GM23248 (cell line): ENCODE measurements at places on chromosomes 4 and X. TPM values are rescaled to one million over a fixed set of nuclear protein-coding genes. Genes with fewer than 3 reads are reported as not detected.

DNA sequence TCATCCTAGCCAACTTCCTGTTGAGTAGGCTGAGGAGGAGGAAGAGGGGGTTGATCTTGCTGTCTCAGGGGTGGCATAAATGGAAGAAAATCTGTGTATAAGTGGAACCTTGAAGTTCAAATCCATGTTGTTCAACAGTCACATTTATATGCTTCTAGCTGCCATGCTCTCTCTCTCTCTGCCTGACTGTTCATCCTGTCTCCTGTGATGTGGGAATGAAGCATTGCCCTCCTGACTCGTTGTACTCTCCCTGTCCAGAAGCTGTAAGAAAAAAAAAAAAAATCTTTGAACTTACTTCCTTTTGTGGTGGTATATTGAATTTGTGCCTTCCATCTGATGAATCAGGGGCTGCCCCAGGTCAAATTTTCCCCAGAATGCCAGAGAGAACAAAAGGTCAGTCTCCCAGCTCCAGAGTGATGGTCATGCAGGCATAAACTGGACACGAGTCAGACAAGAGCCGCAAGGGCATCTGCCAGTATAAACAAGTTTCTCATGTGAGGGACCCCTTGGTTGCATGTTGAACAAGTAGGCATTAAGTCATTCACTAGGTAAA, 257.0 kb downstream of the IDS start:
- no peak for DNase-seq

- no peak for DNase-seq
These were observed 24.2 kb downstream of the F8 start for GRCh38 chrX:154998204-154998880.

DNA sequence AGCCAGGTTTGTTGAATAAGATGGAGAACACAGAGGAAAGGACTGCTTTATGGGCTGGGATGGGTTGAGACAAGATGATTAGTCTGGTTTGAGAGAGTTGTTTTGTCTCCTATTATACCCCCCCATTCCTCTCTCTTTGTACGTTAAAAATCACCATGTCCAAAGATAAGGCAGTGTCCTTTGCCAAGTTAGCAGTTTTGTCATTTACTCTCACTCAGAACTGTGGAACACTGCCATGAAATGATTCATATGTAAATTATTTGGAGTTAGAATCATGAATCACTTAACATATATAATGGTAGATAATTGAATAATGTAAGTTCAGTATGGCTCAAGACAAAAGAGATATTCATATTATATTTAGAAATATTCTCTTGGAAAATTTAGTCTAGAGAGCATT, 151.3 kb downstream of the DCLK2 start:
- DNase-seq = peak; percentile 64

C4orf51 gene
- not detected in 2 replicates for total RNA-seq

- DNase-seq = peak; percentile 44
These were observed 150.3 kb downstream of the RELL1 start for GRCh38 chr4:37535872-37536271.

DSPP gene
- total RNA-seq = not detected in 2 replicates

RHOXF2 gene
- total RNA-seq = not detected in 2 replicates

HDAC6 gene
- total RNA-seq = 32.4 and 36.6 TPM in 2 replicates

DNA sequence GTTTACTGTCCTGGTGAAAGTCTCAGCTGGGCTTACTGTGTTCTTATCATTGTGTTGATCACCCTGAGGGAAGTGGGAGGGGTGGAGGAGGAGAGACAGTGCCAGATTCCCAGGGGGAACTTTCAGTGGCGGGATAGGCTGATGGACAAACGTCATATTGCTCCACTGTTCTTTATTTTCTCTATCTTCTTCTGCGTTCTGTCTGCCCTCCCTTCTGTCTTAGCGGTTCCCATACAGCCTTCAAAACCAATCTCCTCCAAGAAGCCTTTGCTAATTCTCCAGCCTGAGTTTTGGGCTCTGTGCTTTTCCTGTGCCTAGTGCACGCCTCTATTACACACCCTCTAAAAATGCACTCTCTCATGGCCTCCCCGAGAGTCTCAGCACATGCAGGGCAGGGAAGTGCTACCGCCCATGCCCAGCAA, 448.7 kb upstream of the FAT1 start:
- DNase-seq = peak; percentile 92

GRCh38 chr4:122990891-122991290, 68.5 kb upstream of the NUDT6 start:
- DNase-seq = no peak

DNA sequence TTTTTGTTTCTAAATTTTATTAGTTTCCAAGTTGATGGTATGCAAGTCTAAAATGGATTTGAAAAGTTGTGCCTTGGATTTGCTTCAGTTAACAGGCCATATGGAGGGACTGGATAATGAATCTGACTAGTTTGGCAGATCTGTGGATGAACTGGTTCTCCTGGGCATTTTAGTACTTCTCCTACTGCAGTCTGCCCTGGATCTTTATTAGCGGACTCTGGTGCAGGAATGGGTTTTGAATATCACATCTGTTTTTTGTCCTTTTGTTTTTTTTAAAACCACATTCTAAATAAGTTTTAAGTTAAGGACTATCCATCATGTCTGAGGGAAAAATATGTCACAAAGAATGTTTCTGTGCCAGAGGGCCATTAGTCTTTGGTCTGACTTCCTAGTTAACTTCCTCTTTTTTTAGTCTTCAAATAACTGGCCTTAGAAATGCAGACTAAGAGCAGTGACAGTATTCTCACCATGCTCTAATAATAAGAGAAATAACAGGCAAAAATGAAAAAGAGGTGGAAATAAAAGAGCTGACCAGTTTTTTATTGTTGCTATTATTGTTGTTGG, 13.9 kb upstream of the DCK start:
- no peak for DNase-seq

- DNase-seq = peak; percentile 52
These were observed 5.2 kb downstream of the POU4F2 start for GRCh38 chr4:146643812-146644401.

GRCh38 chr4:110543577-110543976, 67.6 kb downstream of the ENPEP start:
- DNase-seq = peak; percentile 4

GRCh38 chrX:153410373-153410772, 899 bp upstream of the ZFP92 start:
- DNase-seq = no peak

GRCh38 chr4:146522869-146523205, 1.1 kb upstream of the SLC10A7 start:
- peak; percentile 42 for DNase-seq

VCX gene
- not detected in 2 replicates for total RNA-seq

- no peak for DNase-seq
These were observed 245.0 kb upstream of the GEMIN8 start for GRCh38 chrX:14274691-14275090.

BST1 gene
- total RNA-seq = 32.6 and 33.3 TPM in 2 replicates

F8 gene
- 1.6 and 4.1 TPM in 2 replicates for total RNA-seq

DNA sequence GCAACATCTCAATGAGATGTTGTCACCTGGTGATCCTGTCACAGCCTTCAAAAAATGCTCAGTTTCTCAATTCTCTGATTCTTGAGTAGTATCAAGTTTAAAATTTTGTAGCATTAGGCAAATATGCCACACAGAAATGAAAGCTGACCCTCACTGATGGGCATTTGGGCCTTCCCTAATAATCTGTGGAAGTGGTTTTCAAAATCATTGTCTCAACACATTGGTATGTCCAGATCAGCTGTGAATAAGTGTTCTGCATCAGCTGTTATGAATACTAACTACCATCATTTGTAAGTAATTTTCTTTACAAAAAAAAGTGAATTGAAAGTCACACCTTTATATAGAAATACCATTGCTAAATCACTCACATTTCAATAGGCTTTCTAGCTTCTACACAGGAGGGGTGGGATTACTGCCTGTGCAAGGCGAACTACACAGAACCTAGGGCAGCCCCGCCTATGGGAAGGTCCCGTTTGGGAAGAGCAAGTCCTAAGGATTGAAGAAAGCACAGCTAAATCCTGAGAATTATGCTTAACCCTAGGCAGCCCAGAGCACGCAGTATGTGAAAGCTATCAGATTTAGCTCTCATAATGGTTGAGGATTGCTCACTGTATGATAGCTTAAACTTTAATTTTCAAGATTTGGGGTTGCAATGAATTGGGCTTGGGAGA, 73.4 kb downstream of the GPC3 start:
- DNase-seq = no peak

DNA sequence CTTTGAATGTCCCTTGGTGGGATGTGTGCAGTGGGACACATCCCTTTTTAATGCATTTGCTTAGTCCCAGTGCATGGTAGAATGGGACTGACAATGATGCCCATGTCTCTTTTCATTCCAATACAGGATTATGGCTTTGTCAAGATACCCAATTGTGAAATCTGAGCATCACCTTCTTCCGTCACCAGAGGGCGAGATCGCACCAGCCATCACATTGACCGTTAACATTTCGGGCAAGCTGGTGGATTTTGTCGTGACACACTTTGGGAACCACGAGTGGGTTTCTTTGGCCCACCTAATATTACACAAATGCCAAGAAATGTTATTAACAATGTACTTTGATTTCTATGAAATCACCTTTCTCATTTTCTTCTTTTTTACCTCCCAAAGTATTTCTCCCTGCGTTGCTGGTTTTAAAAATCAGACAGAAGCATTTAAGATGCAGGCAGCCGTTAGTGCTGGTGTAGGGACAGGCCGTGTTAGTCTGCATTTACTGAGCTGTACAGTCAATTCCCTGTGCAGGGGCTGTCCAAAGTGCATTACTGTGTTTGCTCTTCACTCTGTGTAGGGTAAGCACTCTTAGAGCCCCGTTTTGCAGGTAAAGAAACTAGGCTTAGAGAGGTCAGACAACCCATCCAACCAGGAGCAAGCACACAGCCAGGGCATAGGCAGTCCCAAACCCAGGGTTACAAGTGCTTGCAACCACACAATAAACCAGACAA, 46.5 kb downstream of the CWH43 start:
- DNase-seq = peak; percentile 36

GRCh38 chr4:110669663-110670062, 46.8 kb upstream of the PITX2 start:
- DNase-seq = peak; percentile 33

PNMA3 gene
- total RNA-seq = not detected in 2 replicates

SYTL5 gene
- not detected in 2 replicates for total RNA-seq

TMEM271 gene
- total RNA-seq = not detected in 2 replicates

DNA sequence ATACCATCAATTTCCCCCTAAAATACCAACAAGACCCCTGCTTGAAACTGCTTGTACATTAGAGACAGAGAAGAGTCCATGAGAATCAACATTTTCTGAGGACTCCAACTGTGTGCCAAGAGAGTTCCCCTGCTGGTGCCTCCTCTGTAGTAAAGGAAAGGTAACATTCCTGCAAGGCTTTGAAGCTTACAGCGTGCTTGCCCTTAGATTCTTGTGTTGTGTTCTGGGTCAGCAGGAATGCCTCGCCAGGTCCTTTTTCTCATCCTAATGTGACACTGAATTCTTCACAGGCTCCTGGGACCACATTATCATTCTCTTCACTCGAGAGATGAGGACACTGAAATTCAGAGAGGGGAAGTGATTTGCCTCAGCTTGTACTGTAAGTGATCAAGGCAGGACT, 9.7 kb upstream of the EOLA2 start:
- DNase-seq = no peak

C4orf36 gene
- 0.65 TPM in 1 of 2 replicates, not detected in the other for total RNA-seq

DNA sequence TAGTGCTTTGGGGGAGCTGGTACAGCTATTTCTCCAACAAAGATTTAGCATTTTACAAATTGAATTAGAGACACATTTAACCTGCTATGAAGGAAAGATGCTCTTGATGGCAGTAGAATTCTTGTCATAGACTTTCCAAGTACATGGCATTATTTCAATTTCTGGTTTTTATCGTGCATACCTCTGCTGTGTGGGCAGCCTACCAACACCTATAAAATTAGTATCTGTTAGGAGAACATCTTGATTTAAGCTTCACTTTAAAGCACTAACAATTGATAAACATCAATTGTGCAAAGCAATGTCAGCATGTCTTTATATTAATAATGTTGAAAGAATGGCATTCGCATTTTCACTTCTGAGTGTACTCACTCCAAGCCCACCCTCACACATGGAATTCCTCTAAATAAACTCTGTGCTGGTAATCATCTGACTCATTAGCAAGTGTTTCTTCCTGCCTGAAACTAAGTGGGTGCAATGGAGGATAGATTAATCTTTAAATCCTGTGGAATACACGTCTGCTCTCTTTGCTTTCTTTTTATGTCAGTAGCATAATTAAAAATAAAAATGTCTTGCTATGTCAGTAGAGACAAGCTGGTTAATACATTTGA, 279.8 kb upstream of the MAGEB18 start:
- no peak for DNase-seq

CT45A10 gene
- not detected in 2 replicates for total RNA-seq

GRCh38 chr4:184385705-184386141, 88.6 kb downstream of the IRF2 start:
- no peak for DNase-seq

PPARGC1A gene
- total RNA-seq = not detected in 2 replicates

DNA sequence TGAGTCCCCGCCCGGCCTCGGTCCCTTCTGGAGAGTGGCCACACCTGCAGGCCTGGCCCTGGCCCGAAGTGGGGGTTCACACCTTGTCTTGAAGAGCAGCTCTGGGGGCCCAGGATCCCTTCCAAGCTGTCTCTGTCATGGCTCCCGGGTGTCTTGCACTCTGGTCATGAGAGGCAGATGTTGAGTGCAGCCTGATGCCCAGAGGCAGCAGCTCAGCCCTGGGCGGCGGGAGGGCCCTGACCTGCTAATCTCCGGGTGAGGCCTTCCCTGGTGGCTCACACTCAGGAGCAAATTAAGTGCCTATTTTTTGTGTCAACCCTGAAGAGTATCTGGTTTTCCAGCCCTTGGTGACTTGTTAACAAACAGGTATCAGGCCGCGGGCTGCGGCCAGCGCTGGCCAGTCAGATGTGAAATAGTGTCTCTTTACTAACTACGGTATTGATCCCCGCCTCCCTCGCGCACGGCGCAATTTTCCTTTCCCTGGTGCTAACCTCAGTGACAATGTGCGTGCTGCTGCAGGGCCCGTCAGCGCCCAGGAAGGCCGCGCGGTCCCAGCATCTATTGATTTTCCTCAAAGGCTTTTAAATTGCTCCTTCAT, 24.2 kb downstream of the NKX1-1 start:
- DNase-seq = no peak

TREX2 gene
- total RNA-seq = 0.76 and 6.2 TPM in 2 replicates

GRCh38 chr4:118954246-118954645, 65.6 kb downstream of the SYNPO2 start:
- peak; percentile 64 for DNase-seq

GRCh38 chrX:50180073-50180940, 20.5 kb downstream of the AKAP4 start:
- peak; percentile 7 for DNase-seq

DNA sequence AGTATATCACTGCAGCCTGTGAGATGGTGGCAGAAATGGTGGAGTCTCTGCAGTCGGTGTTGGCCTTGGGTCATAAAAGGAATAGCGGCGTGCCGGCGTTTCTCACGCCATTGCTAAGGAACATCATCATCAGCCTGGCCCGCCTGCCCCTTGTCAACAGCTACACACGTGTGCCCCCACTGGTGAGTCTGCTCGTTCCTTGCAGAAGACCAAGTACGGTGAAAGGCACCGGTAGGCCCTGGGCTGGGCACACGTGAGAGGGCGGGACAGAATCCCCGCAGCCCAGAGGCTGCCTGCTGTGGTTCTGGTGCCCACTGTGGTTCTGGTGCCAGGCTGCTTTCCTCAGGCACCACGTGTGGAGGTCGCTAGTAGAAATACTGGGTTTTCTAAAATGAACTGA, 31.2 kb upstream of the MSANTD1 start:
- DNase-seq = no peak

UGT2B11 gene
- not detected in 2 replicates for total RNA-seq
